GM12864 (cell line): ENCODE measurements at places on chromosomes 12 and 14.

DNA sequence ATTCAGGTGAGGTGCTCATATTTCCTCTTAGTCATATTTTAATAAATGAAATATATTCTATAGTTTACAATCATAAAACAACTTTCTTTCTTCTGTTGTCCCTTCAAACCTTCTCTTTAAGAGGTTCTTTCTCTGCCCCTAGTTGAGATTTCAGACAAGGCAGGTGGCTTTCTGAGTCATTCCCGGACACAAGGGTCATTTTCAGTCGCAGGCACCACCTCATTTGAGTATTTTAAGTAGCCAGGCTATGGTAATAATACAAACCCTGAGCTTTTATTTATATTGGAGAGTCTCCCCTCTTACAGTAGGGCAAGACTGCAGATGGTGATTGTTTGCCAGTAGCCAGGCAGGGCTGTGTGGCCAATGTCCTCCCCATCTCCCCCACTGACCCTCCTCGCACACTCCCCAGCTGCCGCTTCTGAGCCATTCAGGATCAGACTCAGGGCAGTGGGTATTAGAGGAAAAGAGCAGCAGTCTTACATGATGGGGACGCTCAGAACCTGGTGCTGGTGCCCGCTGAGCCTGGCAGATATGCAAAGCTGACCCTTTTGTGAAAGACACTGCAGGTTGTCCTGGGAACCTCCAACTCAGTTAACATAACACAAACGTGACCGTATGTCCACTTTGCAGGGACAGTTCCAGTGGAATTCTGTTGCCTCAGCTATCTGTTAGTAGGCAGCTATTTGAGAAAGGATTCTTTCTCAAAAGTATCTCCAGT lies 101.1 kb upstream of the BCL2L14 start:
- DNase-seq, result peak; percentile 55

DNA sequence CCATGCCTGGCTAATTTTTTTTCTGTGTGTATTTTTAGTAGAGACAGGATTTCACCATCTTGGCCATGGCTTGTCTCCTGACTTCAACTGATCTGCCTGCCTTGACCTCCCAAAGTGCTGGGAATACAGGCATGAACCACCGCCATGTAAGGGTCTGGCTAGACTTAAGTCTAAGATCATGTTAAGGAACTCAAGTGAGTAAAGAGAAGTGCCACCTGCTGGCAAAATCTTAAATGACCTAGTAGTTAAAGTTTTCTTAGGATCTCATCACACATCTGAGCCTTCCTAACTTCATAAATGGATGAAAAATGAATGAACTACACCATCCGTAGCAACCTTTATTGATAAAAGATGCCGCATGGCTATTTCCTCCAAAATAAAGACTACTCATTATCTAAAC lies 1.7 kb upstream of the C12orf56 start:
- DNase-seq, result no peak

GRCh38 chr12:24948420-24948756 lies 513 bp downstream of the BCAT1 start:
- DNase-seq, result peak; percentile 57

- DNase-seq, result no peak
These were observed 67.7 kb downstream of the EID3 start for GRCh38 chr12:104371043-104371870.

DNA sequence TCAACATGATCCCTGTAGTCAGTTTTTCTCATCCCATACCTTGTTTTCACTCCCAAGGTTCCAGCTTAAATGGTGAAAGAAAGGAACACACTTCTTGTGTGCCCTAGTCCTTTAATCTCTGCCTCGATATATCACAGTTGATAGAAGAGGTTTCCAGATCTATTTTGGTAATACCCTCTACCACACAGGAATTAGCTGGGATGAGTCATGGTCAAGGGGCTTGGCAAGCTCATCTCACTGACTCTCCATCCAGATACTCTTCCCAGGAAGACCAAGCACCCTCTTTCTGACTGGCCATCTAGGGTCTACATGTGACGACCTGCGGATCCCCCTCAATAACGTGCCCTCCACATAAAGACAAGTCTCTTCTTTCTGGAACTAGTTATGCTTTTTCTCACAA lies 277.9 kb downstream of the ITPR2 start:
- no peak for DNase-seq

GRCh38 chr12:66035288-66035966 lies 95.1 kb downstream of the LLPH start:
- DNase-seq, result no peak

DNA sequence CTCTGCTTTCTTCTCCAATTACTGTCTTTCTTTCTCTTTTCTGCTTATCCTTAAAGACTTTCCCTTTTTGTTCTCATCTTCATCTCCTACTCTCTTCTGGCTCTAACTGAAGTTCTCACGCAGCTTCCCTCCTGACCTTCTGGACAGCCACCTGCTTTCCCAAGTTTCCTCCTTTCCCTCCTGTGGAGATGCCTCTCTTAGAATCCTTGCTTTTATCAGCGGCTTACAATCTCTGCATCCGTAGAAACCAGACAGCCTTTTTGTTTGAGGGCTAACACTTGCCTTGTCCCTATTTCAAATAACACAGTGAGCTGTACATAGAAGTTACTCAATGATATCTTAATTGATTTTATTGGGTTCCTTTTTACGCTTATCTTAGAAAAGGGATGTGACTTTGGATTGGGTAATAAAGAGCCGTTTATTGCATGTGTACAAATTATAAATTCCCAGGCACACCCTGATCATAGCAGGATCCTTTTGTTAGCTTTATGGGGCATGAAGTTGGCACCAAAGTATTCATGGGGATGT lies 2.1 kb upstream of the LGALS3 start:
- DNase-seq, result no peak

- DNase-seq, result no peak
These were observed 231.3 kb downstream of the ZFP36L1 start for GRCh38 chr14:68561531-68562007.

- DNase-seq, result no peak
These were observed 71.6 kb downstream of the PDE6H start for GRCh38 chr12:15044471-15044870.

DNA sequence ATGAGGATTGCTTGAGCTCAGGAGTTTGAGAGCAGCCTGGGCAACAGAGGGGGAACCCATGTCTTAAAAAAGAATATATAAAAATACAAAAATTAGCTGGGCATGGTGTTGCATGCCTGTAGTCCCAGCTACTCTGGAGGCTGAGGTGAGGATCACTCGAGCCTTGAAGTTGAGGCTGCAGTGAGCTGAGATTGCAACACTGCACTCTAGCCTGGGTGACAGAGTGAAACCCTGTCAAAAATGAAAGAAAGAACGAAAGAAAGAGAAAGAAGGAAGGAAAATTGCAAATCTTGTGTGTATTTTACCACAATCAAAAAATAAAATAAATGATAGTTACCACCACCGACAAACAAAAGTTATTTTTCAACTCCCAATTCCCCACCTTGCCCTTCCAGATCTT lies 45.3 kb downstream of the SPRING1 start:
- no peak for DNase-seq

GRCh38 chr12:109656743-109657142 lies 56.9 kb upstream of the FAM222A start:
- no peak for DNase-seq

DNA sequence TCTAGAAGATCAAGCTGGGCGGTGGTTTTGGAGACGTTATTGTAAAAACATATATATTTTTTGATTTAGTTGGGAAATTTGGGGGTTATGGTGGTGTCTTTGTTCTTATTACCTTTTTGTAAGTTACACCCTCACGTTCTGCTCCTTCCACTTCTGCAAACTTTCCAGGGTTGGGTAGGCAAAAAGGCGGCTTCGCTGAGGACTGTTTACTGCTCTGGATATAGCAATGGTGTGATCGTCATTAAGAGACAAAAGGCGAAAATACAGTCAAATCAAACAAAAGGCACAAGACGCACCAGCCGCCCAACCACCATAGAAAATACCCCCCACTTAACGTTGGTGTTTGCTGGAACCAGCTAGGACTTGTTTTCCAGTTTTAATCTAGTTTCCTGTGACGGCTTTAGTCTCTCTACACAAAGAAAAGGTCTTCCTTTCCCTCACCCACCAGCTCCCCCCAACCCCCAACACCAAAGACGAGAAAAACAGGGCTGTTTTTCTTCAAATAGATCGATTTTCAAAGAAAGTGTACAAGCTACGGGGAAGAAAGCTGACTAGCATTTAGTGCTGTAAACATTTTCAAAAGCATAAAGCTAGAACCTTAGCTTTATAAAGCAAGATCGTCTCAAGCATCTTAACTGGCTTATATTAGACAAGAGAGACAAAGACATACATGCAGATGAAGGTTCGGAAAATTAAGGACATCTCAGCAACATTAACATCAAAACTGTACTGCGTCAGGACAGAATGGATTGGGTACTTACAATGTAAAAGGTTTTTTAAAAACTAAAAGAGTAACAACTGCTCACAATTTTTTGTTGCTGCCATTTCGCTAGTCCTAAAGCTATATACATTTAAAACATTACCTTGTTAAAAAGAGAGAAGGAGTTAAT lies 2.0 kb upstream of the SETD1B start:
- no peak for DNase-seq

DNA sequence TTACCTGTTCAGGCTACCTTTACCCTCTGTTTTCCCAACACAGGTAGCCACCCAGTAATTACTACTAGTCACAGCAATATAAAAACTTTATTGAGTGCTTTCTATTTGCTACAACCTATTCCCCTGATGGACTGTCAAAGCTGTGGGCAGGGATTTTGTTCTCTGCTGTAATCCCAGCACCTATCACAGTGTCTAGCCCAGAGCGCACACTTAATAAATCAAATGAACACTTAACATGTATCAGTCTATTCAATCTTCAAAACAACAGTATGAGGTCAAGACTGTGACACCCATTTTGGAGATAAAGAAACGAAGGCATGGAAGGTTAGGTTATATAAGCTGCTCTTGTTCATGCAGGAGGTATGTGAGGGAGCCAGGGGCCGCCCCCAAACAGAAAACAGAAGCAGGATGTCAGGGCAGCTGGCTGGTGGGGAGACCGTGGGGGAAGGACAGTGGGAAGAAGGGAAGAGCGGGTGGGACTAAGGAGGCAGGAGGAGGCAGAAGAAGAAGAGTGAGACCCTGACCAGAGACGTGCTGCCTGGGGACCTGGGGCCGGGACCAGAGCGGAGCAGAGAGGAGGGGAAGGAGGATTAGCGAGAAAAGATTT lies 1.7 kb downstream of the TNFRSF1A start:
- no peak for DNase-seq

GRCh38 chr12:18799561-18799960 lies 61.6 kb downstream of the CAPZA3 start:
- no peak for DNase-seq

GRCh38 chr14:91127401-91127801 lies 13.5 kb downstream of the DGLUCY start:
- DNase-seq, result no peak

DNA sequence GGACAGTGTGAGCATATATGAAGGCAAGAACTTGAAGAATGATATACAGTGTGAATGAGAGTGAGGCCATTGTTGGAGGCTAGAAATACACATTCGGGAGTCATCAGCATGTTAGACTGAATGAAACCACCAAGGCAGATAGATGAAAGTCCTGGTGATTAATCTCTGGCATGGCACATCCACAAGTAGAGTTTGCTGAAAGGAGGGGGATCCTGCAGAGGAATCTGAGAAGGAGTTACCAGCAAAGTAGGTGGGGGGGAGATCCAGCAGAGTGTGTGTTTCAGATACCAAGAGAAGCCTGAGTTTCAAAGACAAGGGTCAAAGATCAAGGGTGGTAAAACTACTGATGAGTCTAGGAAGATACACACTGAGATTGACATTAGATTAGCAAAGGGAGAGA lies 426.7 kb upstream of the DCN start:
- no peak for DNase-seq

DNA sequence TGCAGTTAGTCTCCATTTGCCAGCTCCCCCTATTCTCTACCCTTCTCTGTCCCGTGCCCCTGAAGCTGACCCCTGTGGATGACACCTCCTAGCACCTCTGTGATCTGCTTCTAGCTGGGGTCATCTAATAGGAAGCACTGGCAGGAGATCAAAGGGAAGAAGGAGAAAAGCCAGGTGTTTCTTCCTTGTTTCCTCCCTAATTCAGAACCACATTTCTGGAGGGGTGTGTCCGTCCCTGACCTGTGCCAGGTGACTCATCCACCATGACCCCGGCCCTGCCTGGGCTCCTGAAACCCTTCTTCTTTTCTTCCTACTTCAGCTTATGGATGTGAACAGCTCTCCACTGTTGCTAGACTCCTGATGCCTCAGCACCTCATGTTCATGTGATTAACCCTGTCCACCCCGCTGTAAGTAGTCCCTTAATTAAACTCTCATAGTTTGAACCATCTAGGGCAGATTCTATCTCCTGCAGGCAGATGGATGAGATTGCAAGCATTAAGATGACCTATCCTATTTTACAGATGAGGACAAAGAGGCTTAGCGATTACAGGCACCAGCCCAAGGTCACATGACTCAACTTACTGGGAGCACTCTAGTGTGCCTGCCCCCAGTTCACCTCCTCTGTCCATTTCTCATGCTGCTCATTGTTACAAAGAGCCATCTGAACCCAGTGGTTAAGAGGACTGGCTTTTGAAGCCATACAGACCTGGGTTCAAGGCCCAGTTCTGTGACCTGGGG lies 770.5 kb downstream of the MED13L start:
- DNase-seq, result no peak

DNA sequence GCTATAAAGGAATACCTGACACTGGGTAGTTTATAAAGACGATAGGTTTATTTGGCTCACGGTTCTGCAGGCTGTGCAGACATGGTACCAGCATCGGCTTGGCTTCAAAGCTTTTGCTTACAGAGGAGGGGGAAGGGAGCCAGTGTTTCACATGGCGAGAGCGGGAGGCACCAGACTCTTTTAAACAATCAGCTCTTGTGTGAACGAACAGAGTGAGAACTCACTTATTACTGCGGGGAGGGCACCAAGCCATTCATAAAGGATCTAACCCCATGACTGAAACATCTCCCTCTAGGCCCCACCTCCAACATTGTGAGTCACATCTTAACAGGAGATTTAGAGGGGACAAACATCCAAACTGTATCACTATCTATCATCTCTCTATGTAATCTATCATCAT lies 227.4 kb downstream of the TMEM132D start:
- DNase-seq, result no peak

GRCh38 chr12:123757561-123757960 lies 4.5 kb upstream of the DNAH10 start:
- no peak for DNase-seq

GRCh38 chr12:57244312-57244696 lies 6.7 kb downstream of the STAC3 start:
- DNase-seq, result no peak

GRCh38 chr12:823028-823698 lies 70.8 kb downstream of the WNK1 start:
- DNase-seq, result peak; percentile 68

- DNase-seq, result no peak
These were observed 28.3 kb downstream of the VSX2 start for GRCh38 chr14:74267588-74267987.

GRCh38 chr12:41899577-41899976 lies 245.1 kb downstream of the GXYLT1 start:
- DNase-seq, result no peak
